Heart right ventricle (tissue), 16 donors: ENCODE measurements at places on chromosomes 6 and 20. TPM values are rescaled to one million over a fixed set of nuclear protein-coding genes. Genes with fewer than 3 reads are reported as not detected.

ANKRD66 gene
- not detected for total RNA-seq

PPP1R3G gene
- total RNA-seq: 9.4 TPM

SLC13A3 gene
- 0.13 TPM for total RNA-seq

TNFRSF21 gene
- total RNA-seq: 5.9 TPM

IDH3B gene
- 238 TPM for total RNA-seq

RPP40 gene
- 3.7 TPM for total RNA-seq

RNF217 gene
- 20.7 TPM for total RNA-seq

HLA-F gene
- 48.9 TPM for total RNA-seq

CST3 gene
- 591 TPM for total RNA-seq

SLC22A16 gene
- not detected for total RNA-seq

CYP39A1 gene
- 4.1 TPM for total RNA-seq

DYNLT2 gene
- 0.19 TPM for total RNA-seq

DDX43 gene
- total RNA-seq: 0.26 TPM

FLRT3 gene
- total RNA-seq: 0.19 TPM

TNFRSF6B gene
- 0.47 TPM for total RNA-seq

KIFC1 gene
- total RNA-seq: 0.34 TPM
